EH (cell line): ENCODE measurements at places on chromosomes 11 and 22.

DNA sequence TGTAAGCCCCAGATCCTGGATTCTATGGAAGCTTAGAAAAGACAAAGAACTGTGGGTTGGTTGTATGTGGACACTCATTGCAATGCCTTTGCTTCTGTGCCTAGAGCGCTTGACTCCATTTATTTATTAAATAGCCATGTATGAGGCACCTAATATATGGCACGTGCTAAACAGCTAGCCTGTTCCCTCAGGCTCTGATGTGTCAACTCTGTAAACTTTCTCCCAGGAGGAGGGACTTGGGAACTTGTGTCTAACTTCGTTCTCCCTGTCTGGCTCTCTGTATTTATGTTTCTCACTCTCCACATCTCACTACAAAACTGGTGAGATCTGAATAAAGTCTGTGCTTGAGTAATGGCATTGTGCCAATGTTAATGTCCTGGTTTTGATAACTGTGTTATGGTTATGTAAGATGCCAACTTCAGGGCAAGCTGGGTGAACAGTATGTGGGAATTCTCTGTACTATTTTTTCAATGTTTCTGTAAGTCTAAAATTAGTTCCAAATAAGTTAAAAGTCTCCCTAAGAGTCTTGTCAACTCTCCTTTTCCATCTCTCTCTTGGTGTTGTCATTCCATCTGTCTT lies 34.1 kb upstream of the ZBTB16 start:
- DNase-seq = no peak

GRCh38 chr11:2933375-2934020 lies 4.3 kb upstream of the PHLDA2 start:
- peak; percentile 92 for DNase-seq

DNA sequence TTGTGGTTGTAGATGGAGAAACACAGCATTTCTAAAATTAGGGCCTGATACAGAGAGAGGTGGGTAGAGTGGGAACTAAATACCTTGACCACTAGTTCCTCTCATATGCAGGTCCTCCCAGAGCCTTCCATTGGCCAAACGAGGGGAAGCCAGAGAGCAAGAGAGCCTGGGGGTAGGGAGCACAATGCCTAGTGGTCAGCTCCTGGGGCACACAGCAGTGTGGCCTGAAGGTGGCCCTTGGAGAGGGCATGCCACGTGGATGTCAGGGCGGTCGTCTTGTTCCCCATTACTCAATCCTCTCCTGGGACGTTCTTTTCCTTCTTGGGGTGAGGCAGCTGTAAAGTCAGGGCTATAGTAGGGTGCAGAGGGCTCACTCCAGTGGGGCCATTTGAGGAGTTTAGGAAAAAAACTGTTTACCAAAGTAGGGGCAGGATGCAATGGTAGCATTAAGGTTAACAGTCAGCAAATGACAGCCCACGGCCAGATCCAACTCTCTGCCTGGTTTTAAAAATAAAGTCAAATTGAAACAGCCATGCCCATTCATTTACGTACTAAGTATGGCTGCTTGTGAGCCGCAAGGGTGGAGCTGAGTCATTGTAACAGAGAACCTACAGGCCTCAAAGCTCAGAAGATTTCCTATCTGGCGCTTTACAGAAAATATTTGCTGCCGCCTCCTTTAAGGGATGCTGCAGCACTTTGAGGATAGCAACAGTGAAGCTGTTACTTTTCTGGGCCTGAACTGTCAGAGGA lies 7.6 kb downstream of the MYO18B start:
- DNase-seq = no peak

DNA sequence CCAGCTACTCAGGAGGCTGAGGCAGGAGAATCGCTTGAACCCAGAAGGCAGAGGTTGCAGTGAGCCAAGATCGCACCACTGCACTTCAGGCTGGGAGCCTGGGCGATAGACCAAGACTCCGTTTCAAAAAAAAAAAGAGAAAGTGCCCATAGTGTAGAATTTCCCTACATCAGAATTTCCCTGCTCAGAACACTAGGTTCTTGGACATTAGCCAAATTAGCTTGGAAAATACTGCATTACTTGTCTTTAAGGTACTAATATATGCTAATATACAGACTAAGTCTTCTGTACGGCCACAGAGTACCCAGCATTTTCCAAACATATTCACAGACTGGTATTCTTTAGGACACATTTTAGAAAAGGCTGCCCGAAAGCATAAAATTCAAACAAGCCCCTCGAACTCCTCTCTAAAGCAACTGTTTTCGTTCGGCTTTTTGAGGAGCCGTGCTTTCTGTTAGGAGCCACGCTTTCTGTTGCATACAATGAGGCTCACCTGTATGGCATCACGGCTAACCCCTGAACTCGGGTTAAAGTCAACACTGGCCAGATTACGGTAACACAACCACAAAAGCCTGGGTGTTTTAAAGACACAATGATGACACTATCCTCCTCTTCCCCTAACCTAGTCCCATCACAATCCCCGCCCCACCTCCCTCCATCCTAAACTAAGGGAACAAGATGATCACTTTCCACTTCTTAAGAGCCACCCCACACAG lies 18.4 kb downstream of the TNKS1BP1 start:
- no peak for DNase-seq

DNA sequence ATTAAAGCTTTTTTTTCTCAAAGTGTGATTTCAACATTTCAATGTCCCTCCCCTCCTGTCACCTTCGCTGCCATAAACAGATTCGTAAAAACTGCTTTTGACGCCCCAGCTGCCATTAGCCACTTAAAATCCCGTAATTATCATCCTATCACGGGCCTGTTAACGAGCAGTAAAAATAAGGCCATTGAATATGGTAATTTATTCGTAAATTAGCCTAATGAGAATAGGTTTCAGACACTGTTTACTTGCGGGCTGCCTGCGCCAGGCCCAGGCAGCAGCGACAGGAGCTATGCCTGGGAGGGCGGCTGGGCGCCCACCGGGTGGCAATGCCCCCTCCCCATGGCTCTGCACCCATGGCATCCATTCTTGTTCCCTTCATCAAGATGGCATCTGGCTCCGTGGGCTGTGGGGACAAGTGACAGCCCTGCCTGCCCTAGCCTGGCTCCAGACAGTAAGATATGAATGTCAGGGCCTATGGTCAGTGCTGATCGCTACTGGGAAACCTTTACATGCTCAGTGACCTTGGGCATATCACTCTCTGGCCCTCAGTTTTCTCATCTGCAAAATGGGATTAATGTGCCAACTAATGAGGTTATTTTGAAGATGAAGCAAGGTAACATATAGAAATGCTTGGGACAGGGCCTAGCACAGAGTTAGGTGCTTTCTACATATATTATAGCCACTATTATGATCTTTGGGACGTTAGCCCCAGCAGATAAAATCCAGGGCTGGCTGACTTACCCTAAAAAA lies 500.8 kb downstream of the MN1 start:
- DNase-seq = no peak

DNA sequence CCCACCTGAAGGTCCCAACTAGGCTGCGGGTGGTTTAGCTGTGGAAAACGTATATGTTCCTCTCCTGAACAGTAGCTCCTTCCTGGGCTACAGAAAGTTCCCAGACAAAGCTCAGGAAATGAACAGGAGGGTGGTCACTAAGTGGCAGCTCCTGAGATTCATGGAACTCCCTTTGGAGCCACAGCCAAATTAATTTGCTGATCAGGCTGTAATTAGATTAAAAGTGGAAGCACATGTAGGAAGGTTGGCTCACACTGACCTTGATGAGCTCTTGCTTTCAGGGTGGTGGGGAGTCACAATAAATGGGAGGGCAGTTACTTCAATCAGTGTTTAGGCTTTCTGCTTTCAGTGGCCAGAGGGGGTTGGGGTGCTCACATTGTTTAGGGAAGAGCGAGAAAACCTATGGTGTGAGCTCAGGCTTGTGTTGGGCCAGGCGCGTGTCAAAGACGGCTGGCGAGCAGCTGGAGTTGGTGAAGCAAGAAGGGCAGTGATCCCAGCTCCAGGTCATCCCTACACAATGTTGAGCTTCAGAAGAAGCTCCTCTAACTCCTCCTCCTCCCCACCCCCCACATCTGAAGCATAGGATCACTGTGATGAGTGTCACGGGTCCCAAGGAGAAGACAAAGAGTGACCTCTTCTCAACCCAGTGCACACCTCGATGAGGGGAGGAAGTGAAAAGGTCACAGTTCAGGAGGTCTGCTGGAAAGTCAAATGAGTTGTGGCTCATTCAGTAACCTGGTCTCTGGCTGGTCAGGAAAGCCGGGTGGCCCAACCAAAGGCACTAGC lies 42.5 kb downstream of the CLPB start:
- no peak for DNase-seq

GRCh38 chr22:50326956-50327710 lies at the start of gene DENND6B:
Gene DENND6B (minus strand): TSS chr22:50327012. CDS start chr22:50326988, 24 bp downstream.
- peak; percentile 83 for DNase-seq

DNA sequence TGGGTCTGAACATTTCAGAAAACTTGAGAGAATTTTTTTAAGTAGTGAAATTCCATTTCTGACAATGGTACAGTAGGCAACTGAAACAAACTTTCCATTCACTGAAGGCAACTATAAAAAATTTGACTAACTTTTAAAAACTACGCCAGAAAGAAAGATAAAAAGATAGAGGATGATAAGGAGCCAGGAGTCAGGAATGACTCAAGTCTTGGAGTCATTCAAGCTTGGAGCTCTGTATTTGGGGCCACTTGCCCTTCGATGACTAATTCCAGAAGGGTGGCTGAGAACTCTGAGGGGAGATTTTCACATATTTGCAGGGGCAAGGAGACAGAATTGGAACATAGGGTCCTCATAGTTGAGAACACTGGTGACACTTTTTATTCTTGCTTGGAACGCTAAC lies 1083.2 kb upstream of the CNTN5 start:
- peak; percentile 71 for DNase-seq

- DNase-seq = no peak
Observed at GRCh38 chr11:107928767-107929507, 689 bp downstream of the RAB39A start.

DNA sequence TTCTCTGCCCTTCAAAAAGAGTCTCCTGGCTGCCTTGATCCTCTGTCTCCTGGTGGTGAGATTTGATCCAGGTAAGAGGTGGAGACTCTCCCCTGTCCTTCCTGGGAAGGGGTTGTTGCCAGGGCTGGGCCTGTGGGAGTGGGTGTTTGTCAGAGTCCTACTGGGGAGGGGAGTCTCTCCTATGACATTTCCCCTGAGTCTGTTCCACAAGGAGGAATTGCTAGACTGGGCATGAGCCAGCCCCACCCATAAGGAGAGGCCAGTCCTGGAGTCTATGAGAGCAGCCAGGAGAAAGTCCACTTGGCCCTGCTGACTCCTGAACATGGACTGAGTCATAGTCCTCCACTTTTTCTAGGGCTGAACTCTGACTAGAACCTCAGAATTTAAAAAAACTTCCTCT lies 7.4 kb downstream of the PEX26 start:
- no peak for DNase-seq

GRCh38 chr11:47523490-47524225 lies 29.3 kb downstream of the CELF1 start:
- DNase-seq = peak; percentile 87

DNA sequence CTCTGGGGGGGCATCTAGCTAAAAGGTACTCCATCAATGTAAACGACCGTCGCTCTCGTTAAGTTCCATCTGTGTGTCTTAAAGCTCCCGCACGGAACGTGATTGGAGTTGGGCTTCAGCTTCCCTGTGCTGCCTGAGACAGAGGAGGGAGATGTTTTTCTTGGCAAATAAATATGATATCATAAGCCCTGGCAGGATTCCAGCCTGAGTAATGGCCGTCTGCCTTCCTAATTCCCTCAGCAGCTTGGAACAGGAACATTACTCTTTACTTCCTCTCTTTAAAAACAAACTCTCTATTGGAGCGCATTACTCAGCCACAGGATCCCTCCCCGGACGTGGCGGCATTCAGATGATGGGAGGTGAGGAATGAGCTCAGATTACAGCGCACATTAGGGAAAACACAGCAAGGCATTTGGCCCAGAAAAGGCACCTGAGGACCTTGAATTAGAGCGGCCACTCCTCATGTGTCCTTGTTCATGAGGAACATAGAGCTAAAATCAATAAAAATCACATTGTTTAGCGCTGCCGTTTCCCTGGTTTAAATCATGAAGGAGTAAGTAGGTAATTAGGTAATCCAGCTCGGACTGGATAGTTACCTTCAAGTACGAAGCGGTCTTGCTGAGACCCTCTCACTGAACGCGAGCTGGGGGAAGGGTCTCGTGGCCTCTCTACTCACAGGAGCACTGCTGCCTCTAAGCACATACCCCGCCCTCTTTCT lies 230.4 kb downstream of the ST3GAL4 start:
- peak; percentile 98 for DNase-seq

DNA sequence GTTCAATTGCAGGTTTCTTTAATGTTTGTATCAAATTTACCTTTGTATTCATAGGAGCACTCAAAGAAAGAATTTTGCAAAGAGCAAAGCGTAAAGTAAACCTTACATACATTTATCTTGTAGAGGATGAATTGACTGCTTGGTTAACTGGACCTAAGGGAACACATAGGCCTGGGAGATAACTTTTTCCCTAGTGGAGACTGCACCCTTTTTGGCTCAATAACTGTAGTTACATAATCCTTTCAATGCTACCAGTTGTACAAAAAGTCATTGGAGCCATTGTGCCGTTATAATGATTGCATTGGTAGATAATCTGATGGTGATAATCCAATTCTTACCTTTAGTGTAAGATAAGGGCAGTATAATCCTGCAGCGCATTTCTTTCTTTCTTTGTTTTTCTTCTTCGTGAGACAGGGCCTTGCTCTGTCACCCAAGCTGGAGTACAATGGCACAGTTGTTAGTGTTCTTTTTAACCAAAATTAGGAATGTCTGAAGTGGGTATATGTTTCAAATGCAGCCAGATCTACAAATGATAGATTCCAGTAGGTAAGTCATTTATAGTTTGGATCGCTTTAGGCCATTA lies 18.3 kb downstream of the ATG13 start:
- DNase-seq = no peak

DNA sequence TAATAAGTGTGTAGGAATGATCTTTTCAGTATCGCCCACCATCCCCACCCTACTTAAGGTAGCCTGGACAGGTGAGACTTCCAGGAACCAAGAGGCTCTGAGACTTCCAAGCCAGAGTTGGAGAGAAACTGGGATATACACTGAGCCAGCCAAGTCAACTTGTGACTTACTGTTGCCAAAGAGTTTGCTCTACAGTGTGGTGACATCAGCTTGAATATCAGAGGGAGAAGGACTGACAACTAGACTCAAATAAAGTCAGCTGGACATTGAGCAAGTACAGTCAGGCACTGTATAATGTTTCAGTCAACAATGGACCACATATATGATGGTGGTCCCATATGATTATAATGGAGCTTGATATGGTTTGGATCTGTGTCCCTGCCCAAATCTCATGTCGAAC lies 1.2 kb upstream of the MMP10 start:
- DNase-seq = no peak

- no peak for DNase-seq
Observed at GRCh38 chr11:2447253-2447950, 2.6 kb downstream of the KCNQ1 start.
